Ovary (tissue), 10 donors: ENCODE measurements at places on chromosomes 5 and 9.

- DNase-seq: no peak
Observed at GRCh38 chr5:130032807-130033206, 128.5 kb downstream of the CHSY3 start.

DNA sequence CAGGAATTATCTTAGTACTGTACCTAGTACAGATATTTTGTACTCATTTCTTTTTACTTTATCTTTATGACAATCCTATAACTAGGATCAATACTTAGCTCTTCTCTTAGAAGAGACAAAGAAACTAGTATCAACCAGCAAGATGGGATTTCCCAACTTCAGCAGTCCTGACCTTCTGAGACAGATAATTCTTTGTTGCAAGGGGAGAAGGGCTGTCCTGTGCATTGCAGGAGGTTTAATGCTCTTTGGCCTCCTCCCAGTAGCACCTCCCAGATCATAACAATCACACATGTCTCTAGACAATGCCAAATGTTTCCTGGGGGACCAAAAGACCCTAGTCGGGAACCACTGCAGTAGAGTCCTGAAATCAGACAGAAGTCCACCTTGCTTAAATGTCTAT is 424.3 kb upstream of the DMAC1 start:
- no peak for DNase-seq

DNA sequence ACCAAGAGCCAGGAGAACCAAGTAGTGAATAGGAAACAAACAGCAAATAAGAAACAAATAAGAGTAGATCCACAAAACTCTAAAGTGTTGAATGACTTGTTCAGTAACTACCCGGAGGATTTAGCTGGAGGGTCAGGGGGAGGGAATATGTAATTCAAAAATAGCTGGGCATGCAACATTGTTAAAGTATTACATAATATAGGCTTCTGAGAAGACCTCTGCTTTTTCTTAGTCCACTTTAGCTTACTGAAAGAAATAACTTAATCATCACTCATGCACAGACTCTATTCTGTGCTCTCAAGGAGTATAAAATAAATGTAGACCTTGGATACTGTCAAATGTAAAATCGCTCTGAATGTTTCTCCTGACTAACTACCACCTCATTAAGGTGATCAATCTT is 183.2 kb upstream of the POU5F2 start:
- DNase-seq: no peak

DNA sequence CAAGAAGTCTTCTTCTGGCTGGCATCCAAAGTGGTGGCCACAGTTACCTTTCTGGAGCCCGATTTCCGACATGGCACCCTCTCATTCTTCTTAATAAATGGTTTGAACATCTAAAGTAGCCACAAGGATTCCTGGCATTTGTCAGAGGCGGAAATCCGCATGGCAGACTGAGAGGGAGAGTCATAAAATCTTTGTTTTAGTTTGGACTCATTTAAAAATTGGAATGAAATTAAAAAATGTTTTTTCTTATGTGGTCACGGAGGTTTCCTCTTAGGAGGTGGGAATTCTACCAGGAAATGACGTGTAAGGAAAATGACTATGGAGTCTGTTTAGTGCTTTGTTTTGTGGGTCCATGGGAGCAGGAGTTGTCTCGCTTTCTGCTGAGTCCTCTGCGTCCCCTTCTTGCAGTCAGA is 133.0 kb upstream of the PTCH1 start:
- no peak for DNase-seq

DNA sequence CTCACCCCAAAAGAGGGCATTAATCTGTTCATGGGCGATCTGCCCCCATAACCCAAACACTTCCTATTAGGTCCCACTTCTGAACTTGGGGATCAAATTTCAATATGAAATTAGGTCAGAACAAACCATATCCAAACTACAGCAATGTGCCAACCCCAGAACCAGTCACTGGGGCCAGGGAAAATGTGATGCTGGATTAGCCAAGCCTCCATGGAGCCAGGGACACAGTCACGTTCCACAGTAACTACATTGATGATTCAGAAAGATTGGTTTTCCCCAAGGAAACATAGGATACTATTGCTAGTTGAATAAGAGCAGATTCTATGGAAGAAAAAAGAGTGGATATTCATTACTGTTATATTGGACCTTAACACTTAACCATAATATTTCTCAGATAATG is 84.2 kb downstream of the GIN1 start:
- no peak for DNase-seq

- no peak for DNase-seq
Observed at GRCh38 chr9:30280229-30280900, 2104.1 kb upstream of the ACO1 start.

GRCh38 chr5:139418793-139419192 is 14.9 kb upstream of the SPATA24 start:
- no peak for DNase-seq
